ENCODE measurements at places on chromosomes 6 and 20. TPM values are rescaled to one million over a fixed set of nuclear protein-coding genes. Genes with fewer than 3 reads are reported as not detected.
A peak's percentile ranks its signal among the peaks of the same experiment; 100 is the strongest.

DNA sequence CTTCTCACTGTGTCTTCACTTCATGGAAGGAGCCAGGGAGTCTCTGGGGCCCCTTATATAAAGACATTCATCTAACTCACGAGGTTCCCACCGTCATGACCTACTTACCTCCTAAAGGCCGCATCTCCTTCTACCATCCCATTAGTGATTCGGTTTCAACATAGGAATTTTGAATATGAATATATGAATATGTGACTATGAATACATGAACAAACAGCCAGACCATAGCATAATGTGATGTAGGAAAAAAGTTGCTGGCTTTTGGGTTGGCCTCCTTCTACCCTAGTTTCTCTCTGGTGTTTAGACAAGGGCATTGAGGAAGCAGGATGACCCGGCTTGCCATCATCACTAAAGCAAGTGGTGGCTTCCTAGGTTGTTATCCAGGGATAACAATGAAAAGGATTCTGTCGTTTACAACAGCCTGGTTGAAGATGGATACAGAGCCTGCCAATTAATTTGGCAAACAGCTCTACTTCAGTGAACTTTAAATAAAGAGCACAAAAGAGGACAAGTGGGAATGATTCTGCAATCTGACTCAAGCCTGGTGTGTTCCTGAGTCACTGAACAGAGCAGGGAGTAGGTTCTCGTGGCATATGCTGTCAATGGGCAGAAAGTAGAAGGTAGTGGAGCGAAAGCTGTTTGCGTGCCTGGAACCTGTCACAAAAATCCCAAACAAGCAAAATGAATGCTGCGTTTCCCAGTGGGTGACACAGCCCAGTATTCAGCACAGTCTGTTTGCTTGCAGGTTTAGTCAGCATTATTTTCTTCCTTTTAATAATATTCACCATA is 44.0 kb upstream of the DOK5 start:
- no peak for DNase-seq

DNA sequence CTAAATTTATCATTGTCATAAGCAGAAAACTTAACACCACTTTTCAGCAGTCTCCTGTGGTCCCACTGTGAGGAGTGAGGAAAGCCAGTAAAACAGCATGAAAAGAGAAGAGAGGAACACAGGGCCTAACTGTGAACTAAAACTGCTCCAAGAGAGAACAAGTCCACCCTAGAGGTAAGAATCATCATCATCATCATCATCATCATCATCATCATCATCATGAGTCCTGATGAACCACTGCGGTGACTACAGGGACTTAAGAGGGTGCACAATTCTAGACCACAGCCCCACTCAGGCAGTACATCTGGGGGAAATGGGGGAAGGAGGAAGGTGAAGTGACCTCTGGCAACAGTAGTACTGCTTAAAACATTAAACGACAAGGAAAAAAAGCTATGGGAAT is 13.6 kb downstream of the ZNF337 start:
- no peak for DNase-seq

OR2H1 gene
- total RNA-seq: not detected

- no peak for DNase-seq
Measured at GRCh38 chr6:4891141-4891540, 112.7 kb downstream of the RPP40 start.

DNA sequence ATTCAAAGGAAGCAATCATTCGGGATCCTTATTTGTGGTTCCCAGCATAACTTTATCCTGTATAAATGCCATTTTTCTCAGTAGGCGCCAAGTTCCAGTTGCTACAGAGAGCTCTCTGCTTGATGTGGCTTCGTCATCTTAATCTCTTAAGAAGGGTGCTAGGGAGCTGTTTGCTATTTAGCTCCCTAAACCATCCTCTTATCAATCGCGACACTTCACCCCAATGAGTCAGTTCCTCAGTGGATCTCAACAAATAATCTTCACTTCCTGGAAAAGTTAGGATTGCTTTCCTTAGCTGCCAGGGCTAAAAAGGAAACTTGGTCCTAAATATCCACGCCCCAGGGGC is 1.3 kb upstream of the NKAIN2 start:
- no peak for DNase-seq

GRCh38 chr6:27694547-27694874 is 217.7 kb downstream of the OR2B2 start:
- DNase-seq: no peak

DNA sequence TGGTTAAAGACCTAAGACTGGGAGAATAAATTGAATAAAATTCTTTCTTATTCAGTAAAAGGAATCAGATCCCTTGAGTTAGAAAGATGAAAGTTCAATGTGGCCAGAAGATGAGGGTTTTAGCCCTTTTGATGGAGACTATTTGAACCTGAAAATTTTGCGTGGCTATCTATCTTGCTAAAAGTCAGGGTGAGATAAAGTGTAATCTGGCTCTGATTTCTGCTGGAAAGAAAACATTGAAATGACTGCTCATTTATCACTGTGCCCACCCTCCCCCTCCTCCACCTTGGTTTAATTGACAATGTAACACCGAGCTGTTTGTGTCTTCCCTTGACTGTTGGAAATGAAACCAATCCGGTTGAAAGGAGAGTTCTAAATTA is 32.9 kb upstream of the TCF21 start:
- DNase-seq: no peak

SMPDL3A gene
- total RNA-seq: 8.0 TPM

DNA sequence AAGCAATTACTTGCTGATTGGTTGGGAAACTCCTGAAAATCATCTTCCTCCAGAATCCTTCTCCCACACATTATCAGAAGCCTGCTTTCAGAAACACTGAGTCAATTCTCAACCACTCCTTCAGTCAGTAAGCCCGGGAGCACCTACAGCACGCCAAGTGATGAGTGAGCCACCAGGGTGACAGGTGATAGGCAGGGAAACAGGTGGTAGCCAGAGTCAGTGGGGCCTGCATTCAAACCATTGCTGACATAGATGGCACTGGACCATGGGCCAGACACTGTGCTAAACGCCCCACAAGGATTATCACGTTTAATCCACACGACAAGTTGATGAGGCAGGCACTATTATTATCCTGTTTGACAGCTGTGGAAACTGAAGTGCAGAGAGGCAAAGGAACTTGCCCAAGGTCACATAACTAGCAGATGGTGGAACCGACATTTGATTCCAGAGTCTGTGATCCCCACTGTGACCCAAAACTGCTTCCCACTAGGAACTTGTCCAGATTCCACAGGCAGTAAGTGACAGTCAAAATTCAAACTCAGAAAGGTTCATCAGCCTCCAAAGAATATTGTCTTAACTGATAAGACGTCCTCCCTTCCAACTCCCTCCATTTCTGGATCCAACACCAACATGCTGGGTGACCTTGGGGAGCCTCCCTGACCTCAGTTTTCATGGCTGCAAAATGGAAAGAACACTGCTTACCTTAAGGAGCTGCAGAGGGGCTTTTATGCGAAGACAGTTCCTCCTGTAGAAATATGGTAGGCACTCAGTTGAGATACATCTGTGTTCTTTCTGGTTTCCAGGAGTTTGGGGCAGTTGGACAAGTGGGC is 23.9 kb upstream of the TOP1 start:
- no peak for DNase-seq

GRCh38 chr6:82744286-82745015 is 321.2 kb downstream of the UBE3D start:
- DNase-seq: no peak

SLC4A11 gene
- 1.8 TPM for total RNA-seq

ESR1 gene
- 34.6 TPM for total RNA-seq

DNA sequence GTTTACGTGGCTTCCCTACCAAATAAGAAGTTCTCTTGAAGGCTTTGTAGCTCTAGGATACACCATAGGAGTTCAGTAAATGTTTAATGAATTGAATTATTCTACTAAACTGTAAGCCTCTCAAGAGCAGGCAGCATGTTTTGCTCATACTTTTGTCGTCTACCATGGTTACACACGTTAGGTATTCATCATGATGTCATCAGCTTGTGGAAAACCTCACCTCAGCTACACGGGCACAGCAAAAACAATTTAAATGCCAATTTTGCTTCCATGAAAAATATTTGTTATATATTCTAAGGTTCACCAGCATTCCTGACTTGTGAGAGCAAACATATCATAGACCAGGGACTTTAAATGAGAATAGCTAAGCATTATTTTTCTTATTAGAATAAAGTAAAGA is 16.7 kb downstream of the NCOA5 start:
- DNase-seq: no peak

DNA sequence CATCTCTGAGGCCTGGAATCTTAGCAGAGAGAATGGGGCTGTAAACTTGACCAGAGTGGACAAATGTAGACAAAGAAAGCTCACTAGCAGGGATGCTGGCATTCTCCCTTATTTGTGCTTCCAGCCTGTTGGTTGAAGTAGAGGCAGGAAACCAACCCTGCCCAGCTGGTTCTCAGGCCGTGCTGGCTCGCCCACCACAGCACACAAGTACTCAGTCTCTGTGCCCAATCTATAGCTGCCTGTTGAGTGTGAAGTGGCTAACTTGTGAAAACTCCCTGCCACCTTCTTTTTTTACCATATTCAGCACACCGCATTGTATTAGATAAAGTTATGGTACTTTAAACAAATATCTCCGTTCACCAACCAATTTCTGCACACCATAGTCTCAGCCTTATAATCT is 37.3 kb downstream of the HDDC2 start:
- DNase-seq: no peak

DNA sequence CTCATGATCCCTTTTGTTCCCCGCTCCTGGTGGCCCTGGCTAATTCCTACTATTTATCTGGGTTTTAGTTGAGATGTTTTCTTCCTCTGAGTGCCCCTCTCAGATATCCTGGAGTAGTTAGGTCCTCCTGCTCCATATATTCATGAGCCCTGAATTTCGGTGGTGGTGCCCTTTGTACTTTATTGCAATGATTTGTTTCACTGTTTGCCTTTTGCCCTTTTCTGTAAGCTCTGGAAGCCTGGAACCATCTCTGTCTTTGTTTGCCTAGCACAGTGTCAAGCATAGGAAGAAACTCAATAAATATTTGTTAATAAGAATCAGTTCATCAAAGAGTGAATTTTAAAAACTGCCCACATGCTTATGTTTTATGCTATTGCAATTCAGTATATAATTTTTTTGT is 144.9 kb downstream of the DNAH8 start:
- no peak for DNase-seq

FKBP1C gene
- not detected for total RNA-seq

GRCh38 chr6:52209770-52210169 is 23.6 kb downstream of the IL17A start:
- DNase-seq: no peak

- peak; percentile 36 for DNase-seq
Measured at GRCh38 chr6:36149476-36149875, 19.2 kb downstream of the MAPK13 start.

RPS21 gene
- total RNA-seq: 2,424 TPM

- no peak for DNase-seq
Measured at GRCh38 chr20:36113566-36114250, 40.8 kb upstream of the EPB41L1 start.

DNA sequence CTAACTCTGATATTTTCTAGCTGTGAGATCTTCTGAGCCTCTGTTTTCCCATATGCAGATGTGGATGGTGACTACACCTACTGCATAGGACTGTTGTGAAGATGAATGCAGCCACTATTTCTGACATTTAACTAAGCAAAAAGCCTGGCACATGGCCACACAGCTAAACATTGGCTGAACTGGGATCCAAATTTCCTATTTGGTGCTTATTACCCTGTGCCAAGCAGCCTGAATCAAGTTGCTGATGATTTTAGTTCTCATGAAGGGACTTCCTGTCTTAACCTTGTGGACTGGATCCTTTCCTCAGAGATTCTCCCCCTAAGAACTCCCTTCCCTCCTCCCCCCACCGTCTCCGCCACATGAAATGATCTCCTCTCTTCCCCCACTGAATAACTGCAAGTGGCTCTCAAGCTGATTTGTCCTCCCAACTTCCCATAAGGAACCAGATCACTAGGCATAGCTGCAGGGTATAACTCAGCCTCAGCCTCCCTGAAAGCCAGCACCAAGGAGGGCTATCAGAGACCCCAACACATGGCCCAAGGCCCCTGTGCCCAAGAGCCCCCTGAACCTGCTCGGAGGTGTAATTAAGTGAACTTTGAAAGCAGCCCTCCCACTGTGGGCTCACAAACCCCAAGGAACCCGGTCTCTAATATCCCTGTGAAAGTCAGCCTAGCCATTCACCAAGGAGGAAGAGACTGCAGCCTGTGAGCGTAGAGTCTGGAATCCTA is 55.7 kb downstream of the MAFB start:
- DNase-seq: no peak

- DNase-seq: no peak
Measured at GRCh38 chr6:127391094-127391953, 47.9 kb upstream of the ECHDC1 start.

DNA sequence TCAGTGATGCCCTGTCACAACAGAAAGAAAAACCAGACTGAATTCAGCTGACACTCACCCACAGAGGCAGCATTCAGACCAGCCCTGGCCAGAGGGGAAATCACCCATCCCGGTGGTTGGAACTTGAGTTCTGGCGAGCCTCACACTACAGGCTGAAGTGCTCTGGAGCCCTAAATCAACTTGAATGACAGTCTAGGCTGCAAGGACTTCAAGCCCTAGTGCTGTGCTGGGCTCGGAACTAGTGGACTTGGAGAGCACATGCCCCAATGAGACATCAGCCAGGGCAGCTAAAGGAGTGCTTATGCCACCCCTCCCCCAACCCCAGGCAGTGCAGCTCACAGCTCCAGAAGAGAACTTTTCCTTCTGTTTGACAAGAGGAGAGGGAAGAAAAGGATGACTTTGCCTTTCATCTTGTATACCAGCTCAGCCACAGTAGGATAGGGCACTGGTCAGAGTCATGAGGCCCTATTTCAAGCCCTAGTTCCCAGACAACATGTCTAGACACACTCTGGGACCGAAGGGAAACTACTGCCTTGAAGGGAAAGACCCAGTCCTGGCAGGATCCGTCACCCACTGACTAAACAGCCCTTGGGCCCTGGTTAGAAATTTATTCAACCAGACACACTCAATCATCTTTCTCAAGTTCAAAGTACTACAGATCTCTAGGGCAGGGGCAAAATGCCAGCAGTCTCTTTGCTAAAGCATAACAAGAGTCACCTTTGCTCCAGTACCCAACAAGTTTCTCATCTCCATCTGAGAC is 43.2 kb upstream of the PNRC1 start:
- peak; percentile 32 for DNase-seq

NKX2-4 gene
- not detected for total RNA-seq

PAX1 gene
- not detected for total RNA-seq

GRCh38 chr20:41615676-41616075 is 2.5 kb downstream of the CHD6 start:
- no peak for DNase-seq

CEP250 gene
- total RNA-seq: 20.6 TPM

GRCh38 chr6:2433711-2434110 is 188.3 kb upstream of the GMDS start:
- no peak for DNase-seq

Data from ovary (tissue), 10 donors.